ENCODE measurements at places on chromosomes 2 and 18.
A peak's percentile ranks its signal among the peaks of the same experiment; 100 is the strongest.

DNA sequence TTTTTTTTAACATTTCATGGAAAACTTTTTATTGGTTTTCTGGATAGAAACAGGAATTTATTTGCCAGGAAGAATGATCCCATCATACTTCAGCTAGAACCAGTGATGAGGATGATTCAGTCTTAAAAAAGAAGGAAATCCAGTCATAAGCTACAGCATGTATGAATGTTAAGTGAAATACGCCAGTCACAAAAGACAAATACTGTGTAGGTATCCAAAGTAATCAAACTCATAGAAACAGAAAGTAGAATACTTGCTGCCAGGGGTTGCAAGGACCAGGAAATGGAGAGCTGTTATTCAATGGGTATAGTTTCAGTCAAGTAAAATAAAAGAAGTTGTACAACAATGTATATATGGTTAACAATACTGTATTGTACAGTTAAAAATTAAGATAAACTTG lies 21.3 kb downstream of the PSME4 start:
- no peak for DNase-seq

DNA sequence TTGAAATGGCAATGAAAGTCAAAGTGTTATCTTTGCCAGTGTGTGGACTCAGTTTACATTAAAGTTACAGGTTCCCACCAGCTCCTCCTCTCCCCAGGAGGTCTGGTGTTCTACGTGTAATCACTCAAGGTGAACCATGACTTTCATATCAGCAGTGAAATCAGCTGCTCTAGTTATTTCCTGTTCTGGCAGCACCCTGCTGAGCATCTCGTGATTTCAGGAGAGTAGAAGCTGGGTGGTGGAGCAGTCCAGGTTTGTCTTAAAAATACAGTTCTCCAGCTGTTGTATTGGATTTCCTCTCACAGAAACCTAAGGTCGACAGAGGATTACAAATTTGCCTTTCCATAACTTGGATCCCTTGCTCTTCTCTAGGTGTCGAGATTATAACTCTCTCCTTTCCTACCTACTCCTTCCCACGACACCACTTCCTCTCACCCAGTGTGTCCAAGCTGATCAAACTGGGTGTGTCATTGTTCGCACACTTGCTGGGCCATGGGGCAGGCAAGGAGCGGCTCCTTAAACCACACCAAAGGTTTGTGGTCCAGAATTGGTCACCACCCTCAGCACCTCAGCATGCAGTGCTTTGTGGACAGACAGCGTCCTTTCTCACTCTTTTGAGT lies 13.0 kb upstream of the ARHGAP25 start:
- no peak for DNase-seq

DNA sequence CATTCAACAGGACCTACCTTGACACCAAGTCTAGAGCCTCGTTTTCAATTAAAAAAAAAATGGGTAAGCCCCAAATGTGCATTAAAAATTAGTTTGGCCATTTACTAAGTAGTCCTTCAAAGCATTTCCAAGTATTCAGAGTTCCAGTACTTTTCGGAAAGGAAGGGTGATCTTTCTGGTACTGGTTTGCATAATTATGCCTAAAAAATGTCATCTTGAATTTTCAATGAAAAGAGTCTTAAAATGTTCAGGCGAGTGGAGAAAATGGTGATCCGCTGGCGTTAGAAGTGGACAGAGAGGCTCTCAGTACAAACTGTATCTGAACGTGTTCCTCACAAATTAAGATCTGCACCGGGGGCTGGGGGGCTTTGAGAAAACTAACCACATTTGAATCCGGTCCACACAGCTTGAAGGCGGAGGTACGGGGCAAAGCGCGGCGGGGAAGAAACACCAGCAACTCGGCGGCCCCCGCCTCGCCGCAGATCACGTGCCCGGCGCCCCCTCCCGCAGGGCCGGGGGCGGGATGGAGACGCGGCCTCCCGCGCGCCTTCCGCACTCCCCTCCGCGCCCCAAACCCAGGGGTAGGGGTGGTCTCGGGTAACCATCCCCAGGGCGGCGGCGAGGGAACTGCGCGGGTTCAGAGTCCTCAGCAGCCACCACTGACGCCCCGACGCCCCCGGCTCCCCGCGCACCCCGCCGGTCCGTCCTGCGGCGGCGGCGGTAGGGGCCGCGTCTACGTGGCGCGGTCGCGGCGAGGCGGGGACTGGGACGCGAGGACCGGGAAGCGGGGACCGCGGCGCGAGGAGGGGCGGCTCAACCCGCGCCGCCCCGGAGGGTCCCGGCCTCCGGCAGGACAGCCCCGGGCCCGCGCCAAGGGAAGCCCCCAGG lies 564 bp downstream of the LPIN2 start:
- no peak for DNase-seq

DNA sequence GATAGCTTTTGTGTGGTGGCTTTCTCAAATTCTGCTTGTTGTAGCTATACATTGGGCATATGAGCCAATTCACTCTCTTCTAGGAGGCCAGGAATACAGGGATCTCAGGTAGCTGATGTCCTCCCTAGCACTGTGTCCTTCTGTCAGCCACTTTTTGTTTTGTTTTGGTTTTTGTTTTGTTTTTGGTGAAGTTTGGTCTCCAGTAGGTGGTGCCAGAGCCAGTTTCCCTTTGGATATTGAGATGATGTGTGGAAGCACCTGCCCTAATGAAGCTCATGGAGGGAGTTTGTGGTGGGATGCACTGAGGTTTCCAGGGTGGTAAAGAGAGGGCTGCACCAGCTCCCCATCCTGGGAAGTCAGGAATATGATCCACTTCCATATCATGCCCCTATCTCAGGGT lies 100.5 kb upstream of the VWC2L start:
- no peak for DNase-seq

DNA sequence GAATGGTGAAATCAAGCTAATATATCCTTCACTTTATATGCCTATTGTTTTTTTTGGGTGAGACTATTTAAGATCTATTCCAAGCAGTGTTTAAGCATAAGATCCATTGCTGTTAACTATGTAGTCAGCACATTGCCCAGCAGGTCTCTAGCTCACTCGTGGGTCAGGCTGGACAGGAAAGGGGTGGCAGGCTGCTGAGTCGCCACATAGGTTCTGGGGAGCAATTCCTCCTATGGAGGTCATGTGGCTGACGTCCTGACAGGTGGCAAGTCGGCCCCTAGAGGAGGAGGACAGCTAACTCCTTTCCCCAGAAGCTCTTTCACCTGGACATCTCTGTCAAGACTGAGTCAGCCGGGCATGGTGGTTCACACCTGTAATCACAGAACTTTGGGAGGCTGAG lies 13.9 kb upstream of the RAB31 start:
- DNase-seq: no peak

DNA sequence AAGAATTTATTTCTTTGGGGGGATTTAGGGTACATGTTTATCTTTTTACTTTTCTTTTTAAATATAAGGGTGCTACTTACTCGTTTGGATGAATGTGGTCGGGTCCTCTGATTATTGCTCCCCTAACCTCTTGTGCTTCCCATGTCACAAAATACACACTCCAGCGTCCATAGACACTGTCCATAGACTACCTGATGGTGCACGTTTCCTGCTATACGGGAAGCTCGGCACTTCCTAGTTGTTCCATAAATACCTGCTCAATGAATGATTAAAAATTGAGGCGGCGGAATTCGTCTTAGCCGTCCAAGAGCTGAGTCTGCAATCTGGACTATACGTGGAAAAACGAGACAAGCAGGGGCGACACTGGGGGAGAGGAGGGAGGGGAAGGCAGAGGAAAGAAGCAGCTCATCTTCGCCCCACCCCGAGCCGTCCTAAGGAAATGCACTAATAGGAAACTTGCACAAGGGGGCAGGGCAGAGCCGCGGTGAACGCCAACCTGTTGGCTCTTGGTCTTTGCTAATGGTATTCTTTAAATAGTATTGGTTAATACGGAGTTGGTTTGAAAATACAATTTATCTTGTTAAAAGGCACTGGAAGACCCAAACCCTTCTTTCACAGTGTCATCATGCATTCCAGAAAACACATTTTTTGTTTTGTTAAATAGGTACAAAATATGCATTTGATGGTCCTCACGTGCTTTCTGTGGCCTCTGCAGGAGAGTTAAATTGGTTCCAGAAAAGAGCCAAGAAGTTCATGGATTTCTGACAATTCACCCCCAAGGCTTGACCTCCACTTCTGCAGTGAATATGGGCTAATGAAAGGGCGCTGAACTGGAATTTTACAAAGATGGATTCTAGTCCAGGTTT lies 73.0 kb upstream of the KCTD1 start:
- DNase-seq: no peak

DNA sequence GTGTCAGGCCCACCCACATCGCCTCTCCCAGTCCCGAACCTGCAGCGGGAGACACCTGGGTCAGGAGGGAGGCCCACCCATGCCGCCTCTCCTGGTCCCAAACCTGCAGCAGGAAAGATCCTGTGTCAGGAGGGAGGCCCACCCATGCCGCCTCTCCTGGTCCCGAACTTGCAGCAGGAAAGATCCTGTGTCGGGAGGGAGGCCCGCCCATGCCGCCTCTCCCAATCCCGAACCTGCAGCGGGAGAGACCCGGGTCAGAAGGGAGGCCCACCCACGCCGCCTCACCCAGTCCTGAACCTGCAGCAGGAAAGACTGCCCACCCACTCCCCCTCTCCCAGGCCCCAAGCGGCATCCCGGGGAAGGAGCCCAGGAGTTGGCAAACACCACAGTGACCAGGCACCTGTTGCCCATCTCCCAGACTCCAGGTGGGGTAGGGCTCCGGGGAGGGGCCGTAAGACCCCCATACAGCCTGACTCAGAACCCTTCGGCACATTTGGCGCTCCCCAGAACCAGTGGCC lies 7.8 kb downstream of the SLC66A2 start:
- no peak for DNase-seq

GRCh38 chr2:162731917-162732804 lies 106.4 kb downstream of the KCNH7 start:
- DNase-seq: no peak

DNA sequence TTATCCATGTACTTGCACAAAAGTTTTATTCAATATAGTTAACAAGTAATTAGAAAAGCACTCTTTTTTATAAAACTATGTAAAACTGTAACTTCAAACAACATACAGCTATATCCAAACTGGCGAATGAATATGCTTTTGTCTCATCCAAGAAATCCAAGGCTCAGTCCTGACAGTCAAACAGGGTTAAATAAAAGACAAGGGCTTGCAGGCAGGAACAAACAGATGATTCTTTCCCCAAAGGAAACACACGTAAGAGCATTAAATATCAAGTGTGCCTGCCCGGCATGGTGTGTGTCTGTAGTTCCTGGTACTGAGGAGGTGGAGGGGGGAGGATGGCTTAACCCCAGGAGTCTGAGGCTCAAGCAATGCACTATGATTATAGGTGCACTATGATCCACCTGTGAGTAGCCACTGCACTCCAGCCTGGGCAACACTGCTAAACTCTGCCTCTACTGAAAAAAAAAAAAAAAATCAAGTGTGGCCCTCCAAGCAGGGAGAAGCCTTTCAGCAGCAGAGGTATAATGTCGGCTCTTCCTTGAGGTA lies 171.3 kb downstream of the DLGAP1 start:
- no peak for DNase-seq

DNA sequence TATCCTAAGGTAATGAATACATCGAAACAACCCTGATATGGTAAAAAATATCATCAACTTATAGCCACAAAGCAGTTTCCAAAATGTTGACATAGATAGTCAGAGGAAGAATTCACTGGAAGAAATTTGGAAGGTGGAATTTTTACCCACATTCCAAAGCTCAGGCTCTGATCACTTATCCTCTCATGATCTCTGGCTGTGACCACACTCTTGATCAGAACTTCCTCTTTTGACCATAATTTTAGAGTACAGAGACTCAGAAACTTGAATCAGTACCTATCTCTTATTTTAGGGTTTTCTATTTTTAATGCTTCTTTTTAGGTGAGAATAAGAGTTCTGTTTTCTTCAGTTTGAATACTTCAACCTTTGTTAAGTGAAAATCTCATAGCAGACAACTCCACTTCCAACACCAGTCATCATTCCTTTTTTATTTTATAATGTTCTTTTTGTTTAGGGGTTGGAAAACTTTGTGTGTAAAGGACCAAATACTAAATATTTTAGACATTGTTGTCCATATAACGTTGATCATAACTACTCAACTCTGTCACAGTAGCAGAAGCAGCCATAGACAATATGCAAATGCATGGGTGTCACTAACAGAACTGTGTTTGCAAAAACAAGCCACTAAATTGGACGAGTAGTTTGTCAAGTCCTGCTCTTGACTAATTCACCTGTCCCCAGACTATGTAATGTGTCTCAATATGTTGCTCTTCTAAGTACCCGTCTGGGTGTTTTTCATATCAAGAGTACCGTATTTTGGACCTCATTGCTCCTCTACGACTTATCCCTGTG lies 891.6 kb upstream of the CRIM1 start:
- DNase-seq: no peak

GRCh38 chr2:52698408-52698807 lies 1069.2 kb upstream of the CHAC2 start:
- no peak for DNase-seq

GRCh38 chr2:240568678-240569522 lies 616 bp downstream of the RNPEPL1 start:
- no peak for DNase-seq

DNA sequence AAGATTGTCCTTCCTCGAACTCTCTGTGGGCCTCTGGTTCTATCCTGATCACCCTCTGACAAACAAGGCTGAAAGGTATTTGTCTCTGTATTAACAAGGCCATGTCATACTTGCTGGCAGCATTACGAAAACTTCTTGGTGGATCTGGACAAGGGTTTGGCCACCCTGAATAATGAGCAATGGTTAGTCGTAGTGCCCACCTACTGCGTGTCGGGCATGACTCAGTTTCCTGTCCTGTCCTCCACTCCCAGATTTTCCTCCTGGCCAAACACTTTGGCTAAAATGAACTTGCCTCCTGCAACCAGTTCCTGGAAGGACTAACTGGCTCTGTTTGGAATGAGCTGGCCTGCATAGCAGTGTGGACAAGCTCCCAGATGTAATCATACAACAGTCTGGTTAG lies 198.5 kb upstream of the SMIM21 start:
- DNase-seq: no peak

- DNase-seq: no peak
These were observed 16.1 kb upstream of the ACKR3 start for GRCh38 chr2:236553522-236553921.

DNA sequence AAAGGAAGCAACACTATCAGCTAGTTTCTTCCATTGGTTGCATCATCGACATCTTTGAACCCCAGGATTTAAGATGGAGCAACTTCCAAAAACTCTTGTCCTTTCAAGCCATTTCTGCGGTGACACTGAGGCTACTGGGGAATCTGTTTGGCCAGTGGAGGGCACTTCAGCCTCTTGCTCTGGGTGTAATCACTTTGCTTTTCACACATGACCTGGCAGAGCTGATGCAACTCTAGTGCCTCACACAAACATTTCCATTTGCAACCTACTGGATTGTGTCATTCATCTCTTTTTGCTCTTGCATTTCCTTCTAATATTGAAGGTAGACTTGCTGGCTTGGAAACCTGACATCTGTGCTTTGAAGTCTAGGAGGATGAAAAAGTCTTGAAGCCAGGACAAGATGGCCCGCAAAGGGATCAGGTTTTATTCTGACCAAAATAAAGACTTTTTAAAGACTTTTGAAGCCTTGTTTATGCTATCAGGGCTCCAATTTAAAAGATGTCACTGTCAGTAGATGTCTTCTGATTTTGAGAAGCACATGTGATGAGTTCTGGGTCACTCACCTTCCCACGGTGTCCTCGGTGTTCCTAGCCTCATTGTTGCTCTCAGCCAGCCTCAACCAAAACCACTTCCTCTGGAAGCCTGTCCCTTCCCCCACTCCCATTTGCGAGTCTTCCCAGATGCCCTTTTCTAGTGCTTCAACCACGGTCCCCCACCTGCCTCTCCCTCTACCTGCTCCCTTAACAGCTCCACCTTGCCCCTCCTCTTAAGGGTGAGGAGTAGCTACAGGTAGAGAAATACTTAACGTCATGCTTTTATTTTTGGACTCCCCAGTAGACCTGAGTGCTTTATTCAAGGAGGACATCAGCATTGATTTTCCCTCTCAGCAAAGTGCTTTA lies 69.7 kb upstream of the KCNE4 start:
- peak; percentile 47 for DNase-seq

Data from AG04450 (cell line).